ENCODE measurements at places on chromosomes 5 and 9.

GRCh38 chr9:87963770-87964169 lies 10.6 kb downstream of the CDK20 start:
- DNase-seq: no peak

DNA sequence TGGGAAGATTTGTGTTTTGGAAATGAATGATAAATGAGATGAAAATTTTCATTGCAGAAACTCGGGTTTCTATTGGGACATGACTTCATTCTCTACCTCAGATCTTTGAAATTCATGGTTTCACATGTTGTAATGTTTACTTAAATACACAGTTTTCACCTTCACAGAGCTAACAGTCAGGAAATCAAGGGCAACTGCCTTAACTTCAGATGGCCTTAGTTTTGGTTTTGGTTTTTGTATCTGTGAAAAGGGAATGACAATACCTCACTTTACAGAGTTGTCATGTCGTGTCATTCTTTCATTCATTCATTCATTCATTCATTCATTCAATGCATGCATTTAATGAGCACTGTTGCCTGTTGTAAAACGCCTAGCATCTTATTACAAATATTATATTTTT lies 41.9 kb downstream of the NIM1K start:
- no peak for DNase-seq

- DNase-seq: no peak
Measured at GRCh38 chr5:53288511-53288910, 179.0 kb upstream of the MOCS2 start.

DNA sequence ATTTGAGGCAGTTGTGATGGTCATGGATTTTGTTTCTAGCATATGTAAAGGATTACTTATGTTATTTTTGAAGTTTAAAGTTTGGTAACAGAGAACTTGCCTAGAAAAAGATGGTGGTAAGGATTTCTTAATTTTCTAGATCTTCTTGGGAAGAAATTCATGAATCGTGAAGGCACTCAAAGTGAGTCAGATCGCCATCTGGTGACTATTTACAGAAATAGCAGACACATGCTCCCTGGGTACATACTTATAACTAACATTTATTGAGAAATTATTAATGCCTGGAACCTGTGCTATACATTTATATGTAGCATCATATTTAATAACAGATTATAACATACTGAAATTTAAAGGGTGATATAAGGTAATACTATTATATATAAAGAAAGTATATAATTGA lies 299.7 kb downstream of the IZUMO3 start:
- no peak for DNase-seq

GRCh38 chr9:108652851-108653250 lies 202.9 kb downstream of the ACTL7B start:
- DNase-seq: no peak

DNA sequence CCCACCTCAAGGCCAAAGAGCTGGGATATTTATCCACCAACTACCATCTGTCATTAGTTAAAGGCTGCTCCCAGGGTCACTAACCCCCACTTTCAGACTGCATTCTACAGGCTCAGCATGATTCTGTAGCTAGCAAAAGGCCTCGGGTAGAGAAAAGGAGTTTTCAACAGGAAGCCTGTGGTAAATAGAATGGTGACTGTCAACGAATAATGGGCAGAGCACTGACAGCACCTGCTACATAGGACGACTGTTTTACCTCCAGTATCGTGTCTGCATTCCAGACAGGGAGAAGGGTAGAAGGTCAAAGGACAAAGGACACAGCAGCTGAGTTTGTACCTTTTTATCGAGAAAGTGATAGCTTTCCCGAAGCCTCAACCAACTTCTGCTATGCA lies 20.3 kb downstream of the MFAP3 start:
- DNase-seq: no peak

DNA sequence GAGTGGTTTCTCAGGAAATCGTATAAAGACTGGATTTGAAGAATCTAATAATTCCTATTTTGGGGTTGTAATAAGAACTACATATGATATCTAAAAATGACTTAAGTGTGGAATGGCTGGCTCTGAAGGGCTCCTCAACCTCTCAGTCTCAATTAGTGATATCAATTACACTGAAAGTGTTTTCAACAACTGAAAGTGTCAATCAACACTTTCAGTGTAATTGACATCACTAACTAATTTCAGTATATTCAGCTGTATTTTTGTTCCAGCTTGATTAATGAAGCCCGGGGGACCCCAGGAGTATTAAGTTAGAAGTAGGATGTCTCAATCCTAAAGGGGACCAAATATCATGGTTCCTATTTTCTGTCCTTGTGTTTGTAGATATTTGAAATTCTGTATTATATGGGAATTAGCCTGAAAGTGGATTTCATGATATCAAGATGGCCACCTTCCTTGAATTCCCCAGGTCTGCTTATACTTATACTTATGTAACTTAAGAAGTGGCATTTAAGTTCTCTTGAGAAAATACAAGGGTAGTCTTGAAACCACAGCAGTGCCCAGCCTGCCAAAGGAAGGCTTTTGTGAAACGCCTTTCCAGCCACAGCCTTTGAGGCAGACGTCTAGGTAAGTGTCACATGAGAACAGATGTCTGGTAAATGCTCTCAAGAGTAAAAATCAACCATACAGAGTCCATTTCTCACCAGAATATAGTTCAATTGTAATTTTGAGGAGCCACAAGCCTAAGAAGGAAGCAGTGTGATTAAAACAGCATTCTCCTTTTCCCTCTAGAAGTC lies 4.6 kb downstream of the BASP1 start:
- DNase-seq: no peak

GRCh38 chr9:79651251-79651795 lies 79.6 kb downstream of the TLE4 start:
- no peak for DNase-seq

- no peak for DNase-seq
Measured at GRCh38 chr9:4509590-4509984, 19.3 kb downstream of the SLC1A1 start.

GRCh38 chr9:74245866-74246497 lies 251.2 kb upstream of the RORB start:
- DNase-seq: no peak

- DNase-seq: no peak
Measured at GRCh38 chr9:6562871-6563430, 82.6 kb downstream of the GLDC start.

- DNase-seq: no peak
Measured at GRCh38 chr9:79812099-79812498, 240.3 kb downstream of the TLE4 start.

- DNase-seq: no peak
Measured at GRCh38 chr5:65032250-65032649, 263.5 kb downstream of the CWC27 start.

- no peak for DNase-seq
Measured at GRCh38 chr5:10513501-10514442, 50.1 kb upstream of the ANKRD33B start.

DNA sequence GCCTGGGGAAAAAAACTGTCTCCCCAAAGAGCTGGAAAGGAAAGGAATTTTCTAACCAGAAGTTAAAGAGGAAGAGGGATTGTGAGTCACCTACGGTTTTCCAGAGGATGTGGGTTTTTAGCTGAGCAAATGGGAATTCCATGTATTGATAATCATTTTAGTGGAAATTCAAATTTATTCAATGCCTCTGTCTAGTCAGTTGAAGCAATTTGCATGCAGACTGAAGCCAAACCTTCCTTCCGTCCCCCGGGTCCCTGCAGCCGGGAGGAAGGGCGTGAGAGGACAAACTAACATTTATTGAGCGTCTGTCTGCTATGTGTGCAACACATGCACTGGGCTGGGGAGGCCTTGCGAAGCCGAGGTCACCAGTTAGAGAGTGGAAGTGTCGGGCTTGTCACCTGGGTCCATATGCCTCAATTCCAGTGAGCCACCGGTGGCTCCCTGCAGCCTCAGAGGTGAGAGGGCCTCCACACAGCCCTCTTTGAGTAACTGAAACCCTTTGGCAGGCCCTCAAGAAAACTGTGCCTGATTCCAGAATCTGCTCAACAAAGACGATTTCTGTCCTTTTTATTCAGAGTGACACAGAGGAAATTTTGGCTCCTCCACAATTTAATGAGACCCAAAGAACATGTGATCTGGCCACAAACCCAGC lies 70.3 kb downstream of the COL27A1 start:
- no peak for DNase-seq
